ENCODE measurements at places on chromosomes 3 and 15. TPM values are rescaled to one million over a fixed set of nuclear protein-coding genes. Genes with fewer than 3 reads are reported as not detected.

DNA sequence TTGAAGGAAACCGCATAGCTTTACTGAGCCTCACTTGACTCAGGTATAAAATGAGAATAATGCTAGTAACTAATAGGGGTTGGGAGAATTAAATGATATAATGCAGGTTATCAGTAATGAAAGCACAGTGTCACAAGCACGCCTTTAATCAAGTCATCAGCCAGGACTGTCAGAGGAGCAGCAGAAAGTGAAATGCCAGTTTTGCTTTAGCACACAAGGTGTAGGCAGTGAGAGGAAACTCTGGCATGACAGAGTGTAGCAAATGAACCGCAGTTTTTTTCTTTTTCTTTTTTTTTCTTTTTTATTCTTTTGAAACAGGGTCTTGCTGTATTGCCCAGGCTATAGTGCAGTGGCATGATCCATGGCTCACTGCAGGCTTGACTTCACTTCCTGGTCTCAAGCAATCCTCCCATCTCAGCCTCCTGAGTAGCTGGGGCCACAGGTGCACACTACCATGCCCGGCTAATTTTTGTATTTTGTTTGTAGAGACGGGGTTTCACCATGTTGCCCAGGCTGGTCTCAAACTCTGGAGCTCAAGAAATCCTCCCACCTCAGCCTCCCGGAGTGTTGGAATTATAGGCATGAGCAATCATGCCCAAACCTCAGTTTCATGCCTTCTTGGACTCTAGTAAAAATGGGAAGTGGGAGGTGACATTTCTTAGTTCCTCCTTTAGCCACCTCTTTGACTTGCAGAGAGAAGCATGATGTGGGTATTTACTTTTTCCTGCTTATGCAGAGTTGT, 9.7 kb upstream of the SCAANT1 start:
- no peak for DNase-seq

GRCh38 chr15:61422773-61423172, 193.7 kb upstream of the RORA start:
- DNase-seq = no peak

- no peak for DNase-seq
These were observed 8.5 kb downstream of the ERC2 start for GRCh38 chr3:56459719-56460118.

- DNase-seq = peak; percentile 59
These were observed 3.5 kb downstream of the PFN2 start for GRCh38 chr3:149967086-149967685.

- peak; percentile 48 for DNase-seq
These were observed at the start of gene ZNF620 for GRCh38 chr3:40505599-40506462. ZNF620 (plus strand) TSS chr3:40506039; CDS start chr3:40506353, 314 bp downstream.

- no peak for DNase-seq
These were observed 71.7 kb upstream of the VGLL3 start for GRCh38 chr3:87062685-87063084.

FBXO40 gene
- total RNA-seq = not detected

CATSPER2 gene
- 0.60 TPM for total RNA-seq

CCDC13 gene
- total RNA-seq = 0.02 TPM
